T-helper 9 cell (primary cell): ENCODE measurements at places on chromosomes 16 and 17.

DNA sequence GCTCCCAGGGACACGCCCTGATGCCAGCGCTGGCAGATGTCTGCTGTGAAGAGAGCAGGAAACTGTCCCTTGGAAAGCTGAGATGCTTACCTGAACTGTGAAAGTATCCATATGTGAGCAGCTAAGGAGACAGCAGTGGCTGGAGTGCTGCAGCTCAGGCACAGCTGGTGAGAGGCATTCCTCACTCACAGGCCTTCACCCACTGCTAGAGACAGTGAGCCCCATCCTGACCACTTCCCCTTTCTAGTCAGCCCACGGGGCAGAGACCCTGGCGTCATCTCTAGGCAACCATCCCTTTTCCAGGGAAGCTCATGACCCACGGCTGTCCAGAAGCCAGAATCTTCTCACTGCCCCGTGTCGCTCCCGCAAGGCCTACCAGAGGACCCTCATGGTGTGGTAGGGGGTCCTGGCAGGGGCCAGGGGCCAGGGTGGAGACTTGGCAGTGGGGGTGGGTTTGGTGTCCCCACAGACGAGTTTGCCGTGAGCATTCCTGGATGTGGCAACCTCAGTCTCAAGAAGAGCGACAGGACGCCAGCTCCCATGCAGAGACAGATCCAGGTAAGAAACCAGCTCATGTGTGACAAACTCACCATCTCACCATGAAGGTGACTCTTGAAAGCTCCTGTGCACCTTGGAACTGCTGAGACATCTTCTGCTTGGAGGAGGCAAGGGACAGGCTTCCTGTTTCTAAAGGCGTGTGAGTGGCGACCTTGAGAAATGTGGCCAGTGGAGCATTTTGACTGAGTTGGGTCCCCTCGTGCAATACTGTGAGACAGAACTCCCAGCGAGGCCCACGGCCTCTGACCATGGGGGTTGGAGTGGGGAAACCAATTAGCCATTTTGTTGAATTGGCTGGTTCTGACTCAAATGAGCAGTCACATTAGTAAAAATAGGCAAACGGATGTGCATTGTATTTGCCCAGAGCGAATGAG is at the start of gene SCIMP:
Gene SCIMP, minus strand, starts transcription at position 216 of the 932 bp plus-strand sequence. Its CDS starts 105 bp downstream, at position 111.
- no peak for DNase-seq

DNA sequence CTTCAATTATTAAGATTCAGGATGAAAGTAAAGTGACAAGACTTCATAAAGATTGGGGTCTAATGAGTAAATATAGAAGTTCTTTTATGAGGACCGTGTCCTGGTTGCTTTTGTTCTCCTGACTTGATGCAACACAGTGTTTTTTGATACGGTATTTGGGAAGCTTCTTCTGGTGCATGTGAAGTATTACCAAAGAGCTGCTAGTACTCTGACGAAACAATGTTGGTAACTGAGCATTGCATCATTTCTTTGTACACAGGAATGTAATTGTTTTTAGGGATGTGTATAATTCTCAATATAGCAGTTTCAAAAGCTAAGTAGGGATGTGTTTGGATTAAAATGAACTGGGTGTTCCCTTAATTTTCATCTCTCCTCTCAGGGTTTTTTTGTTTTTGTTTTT is 15.9 kb downstream of the KPNB1 start:
- DNase-seq: no peak

DNA sequence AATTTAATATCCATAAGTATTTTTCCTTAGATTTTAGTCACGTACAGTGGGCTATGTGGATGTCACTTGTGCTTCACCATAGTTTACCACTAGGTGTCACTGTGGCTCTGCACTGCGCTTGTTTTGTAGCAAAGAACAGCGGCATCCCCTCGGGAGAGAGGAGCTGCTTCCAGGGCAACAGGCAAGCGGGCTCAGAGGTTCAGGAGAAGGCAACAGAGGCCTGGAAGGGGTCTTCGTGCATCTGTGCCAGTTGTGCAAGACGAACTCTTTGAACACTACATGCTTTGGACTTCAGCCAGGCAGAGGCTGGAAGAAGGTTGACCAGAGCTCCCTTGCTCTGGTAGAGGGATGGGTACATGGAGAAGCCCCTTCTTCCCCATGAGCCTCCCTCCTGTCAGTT is 20.6 kb downstream of the CYB561 start:
- DNase-seq: peak; percentile 64

- DNase-seq: peak; percentile 5
These were observed 158.4 kb upstream of the FAM20A start for GRCh38 chr17:68759343-68760140.

DNA sequence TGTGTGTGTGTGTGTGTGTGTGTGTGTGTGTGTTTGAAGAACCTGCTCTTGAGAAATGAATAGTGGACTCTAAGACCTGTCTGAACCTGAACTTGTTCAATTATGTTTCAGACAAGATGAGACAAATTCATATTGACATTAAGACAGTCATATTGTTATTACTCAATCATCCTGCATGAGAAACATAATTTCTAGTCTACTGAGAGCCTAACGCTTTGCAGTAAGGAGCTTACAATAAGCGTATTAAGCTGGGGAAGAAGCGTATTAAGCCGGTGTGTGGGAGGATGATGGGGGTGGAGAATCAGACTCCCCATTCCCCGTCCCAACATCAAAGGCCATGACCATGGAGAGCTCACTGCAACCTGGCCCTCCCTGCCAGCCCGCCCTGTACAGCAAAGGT is 22.4 kb upstream of the MNT start:
- no peak for DNase-seq

- DNase-seq: no peak
These were observed 108.1 kb downstream of the STX8 start for GRCh38 chr17:9467518-9467917.

- DNase-seq: no peak
These were observed 23.6 kb upstream of the PLLP start for GRCh38 chr16:57308041-57308440.
